ENCODE measurements at places on chromosomes 3 and 15.

- no peak for DNase-seq
These were observed at the start of gene ADAMTS9 for GRCh38 chr3:64687781-64688604. ADAMTS9 (minus strand) TSS chr3:64688000; CDS start chr3:64687657, 343 bp downstream.

- DNase-seq, result no peak
These were observed 41.2 kb downstream of the RLBP1 start for GRCh38 chr15:89179966-89180875.

GRCh38 chr3:50230794-50231125, 5.2 kb upstream of the GNAI2 start:
- no peak for DNase-seq

DNA sequence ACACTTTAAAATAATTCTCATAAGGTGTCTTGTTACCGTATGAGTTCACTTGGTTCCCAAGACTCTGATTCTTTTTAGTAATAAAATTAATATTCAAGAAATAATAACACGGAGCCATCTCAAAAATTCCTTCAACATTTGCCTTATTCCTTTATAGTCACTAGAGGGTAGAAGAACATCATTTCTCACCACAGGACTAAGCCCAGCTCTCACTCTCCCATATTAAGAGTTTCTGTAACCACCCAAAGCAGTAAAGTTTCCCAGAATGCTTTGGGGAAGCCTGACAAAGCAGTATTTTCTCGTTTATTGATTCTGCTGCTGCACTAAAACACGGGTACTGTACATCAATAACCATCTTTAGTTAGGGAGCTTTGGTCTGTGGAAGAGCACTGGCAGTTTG, 114.9 kb downstream of the MCTP2 start:
- no peak for DNase-seq

DNA sequence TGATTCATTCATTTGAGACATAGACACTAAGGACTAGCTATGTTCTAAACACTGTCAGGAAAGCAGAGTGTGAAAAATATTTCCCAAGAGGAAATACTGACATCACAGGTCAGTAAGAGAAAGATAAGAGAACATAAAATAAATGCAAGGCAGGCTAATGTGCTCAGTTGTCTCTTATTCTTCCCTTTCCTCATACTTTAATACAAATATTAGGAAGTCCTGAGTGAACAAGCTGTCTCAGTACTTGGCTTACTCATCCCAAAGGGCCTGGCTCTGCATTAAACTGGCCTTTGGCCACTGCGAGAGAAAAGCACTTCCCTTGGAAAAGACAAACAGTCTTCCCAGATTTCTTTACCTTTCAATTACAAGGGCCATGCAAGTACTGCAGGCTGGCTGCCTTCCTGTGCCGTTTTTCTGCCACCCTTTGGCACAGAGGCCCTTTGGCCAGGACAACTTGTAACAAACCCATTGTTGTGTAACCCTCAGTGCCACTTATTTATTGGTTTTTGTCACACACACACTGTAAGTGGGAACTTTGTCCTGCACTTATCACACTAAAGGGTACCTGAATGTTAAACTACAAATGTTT, 31.7 kb downstream of the EDC3 start:
- no peak for DNase-seq

GRCh38 chr3:14775011-14775410, 43.8 kb upstream of the FGD5 start:
- DNase-seq, result no peak

DNA sequence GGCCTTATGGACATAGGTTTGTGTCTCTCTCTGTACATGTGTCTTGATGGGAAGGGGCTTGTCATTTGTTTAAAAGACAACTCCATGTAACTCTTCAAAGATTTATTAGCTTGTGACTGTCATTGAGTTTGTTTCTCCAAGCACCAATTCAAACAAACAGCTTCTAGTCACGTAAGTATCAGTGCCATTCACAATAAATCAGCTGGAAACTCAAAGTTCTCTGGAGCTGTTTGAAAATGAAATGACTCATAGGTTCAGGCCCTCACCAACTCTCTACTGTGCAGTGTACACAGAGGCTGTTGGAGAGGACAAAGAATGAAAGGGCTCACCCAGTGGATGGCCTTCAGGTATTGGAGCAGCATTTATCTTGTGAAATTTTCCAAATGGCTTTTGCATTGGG, 476.3 kb downstream of the AGBL1 start:
- DNase-seq, result no peak

GRCh38 chr3:195241592-195242355, 29.2 kb downstream of the XXYLT1 start:
- DNase-seq, result no peak

Data from activated T-cell treated with anti-CD3 and anti-CD28 coated beads for 4 hours (primary cell).